ENCODE measurements at places on chromosomes 3 and 15.

DNA sequence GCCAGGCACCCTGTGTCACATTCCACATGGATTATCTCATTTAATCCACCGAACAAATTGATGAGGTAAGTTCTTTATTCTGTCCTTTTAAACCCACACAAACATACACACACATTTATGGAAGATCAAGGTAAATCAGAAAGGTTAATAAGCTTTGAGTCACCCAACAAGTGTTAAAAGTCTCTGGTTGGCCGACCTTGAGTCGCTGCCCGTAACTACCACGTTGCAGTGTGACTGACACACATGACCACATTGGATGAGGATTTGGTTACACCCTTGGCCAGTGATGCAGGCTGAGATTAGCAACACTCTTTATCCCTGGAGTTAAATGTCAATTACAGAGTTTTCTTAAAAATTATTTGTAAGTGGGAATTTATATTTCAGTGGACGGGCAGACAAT, 19.2 kb downstream of the FOXP1 start:
- no peak for DNase-seq

DNA sequence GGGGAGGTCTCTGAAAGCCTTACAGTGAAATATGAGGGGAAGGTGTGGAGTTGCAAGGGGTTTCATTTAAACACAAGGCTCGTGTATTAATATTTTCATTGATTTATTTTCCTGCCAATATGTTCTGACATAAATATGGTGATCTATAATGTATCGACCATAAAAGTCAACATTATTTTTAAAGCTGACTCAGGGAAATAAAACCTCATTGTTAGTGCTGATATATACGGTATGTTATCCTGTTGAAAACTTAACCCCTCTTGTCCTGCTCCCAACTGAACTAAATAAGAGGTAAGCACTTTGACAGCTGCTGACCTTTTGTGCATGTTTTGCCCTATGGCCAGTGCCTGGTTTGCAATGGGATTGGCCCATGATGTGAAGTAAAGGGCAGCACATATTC, 47.9 kb downstream of the MFSD1 start:
- no peak for DNase-seq

DNA sequence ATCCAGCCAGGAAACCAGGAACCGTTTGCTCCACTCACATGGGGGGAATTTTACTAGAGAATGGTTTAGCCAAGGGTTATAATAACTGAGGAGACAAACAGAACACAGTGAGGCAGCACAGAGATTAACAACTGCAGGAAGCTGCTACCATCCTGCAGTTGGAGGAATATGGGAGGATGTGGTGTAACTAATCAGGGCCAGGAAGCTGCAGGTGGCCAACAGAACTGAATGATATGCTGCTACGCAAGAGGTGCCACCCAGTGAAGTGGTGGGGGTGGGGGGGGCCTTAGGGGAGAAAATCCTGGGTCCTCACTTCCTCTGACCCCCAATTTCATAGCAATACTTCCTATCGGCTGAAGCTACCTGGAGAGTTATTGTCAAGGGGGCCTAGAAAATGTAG, 306.4 kb upstream of the STT3B start:
- DNase-seq = no peak

- DNase-seq = no peak
Measured at GRCh38 chr15:94206463-94207167, 24.7 kb upstream of the MCTP2 start.

- DNase-seq = no peak
Measured at GRCh38 chr15:94395640-94396039, 164.3 kb downstream of the MCTP2 start.
